ENCODE measurements at places on chromosomes 3 and 15. TPM values are rescaled to one million over a fixed set of nuclear protein-coding genes. Genes with fewer than 3 reads are reported as not detected.

The DOCK3 gene
- 0.36 TPM for total RNA-seq

The GHRL gene
- not detected for total RNA-seq

The GPR62 gene
- not detected for total RNA-seq

The MB21D2 gene
- 6.5 TPM for total RNA-seq

The TMC3 gene
- total RNA-seq = not detected

The NEDD4 gene
- 43.6 TPM for total RNA-seq

The C2CD4B gene
- total RNA-seq = not detected

The CGNL1 gene
- total RNA-seq = 1.1 TPM

The BCL6 gene
- 40.2 TPM for total RNA-seq

The GOLGA6L7 gene
- not detected for total RNA-seq

The KBTBD13 gene
- not detected for total RNA-seq

The KIF15 gene
- 1.8 TPM for total RNA-seq

The IL5RA gene
- total RNA-seq = not detected

The CERS3 gene
- not detected for total RNA-seq

The ITPKA gene
- total RNA-seq = 0.29 TPM

The UBA5 gene
- 38.4 TPM for total RNA-seq

The SLC24A5 gene
- not detected for total RNA-seq

The DCBLD2 gene
- 278 TPM for total RNA-seq

The PSTPIP1 gene
- not detected for total RNA-seq

The SLC28A1 gene
- total RNA-seq = not detected

The CP gene
- total RNA-seq = 0.88 TPM

The C3orf38 gene
- 33.6 TPM for total RNA-seq

The HRG gene
- not detected for total RNA-seq

The HRH1 gene
- 12.4 TPM for total RNA-seq

The SGO1 gene
- total RNA-seq = 0.88 TPM

Data from osteoblast (primary cell).